ENCODE measurements at places on chromosomes 1 and 21.

DNA sequence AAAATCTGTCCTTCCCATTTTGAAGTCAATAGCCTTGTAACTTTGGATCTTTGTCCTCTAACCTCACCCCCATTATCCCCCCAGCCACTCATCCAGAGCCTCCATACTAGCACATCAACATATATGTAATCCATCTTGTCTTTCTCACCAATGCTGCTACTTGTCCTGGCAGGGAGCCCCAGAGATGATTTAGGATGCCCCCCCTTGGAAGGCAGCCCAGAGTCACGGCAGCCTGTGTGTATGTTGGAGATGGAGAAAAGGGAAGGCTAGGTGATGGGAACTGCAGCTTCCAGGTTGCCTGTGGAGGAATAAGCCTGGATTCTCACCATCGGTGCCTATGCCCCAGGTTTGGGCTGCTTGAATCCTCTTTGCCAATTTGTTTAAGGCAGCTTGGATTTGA, 51.7 kb upstream of the SCMH1 start:
- DNase-seq: no peak

GRCh38 chr1:213891989-213892902, 95.5 kb upstream of the PROX1 start:
- DNase-seq: peak; percentile 88

GRCh38 chr1:22846458-22846857, 126.2 kb downstream of the LACTBL1 start:
- no peak for DNase-seq

DNA sequence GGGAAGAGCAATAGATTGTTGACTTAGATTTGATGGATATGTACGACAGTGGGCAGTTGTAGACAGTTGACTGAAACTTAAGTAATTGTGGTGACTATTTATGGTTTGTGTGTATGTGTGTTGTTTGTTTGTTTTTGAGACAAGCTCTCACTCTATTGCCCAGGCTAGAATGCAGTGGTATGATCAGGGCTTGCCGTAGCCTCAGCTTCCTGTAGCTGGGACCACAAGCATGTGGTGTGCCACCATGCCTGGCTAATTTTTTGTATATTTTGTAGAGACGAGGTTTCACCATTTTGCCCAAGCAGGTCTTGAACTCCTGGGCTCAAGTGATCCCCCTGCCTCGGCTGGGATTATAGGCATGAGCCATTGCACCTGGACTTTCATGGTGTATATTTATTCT, 9.8 kb downstream of the SDHC start:
- no peak for DNase-seq

GRCh38 chr21:29287383-29287782, 11.3 kb upstream of the BACH1 start:
- DNase-seq: no peak

DNA sequence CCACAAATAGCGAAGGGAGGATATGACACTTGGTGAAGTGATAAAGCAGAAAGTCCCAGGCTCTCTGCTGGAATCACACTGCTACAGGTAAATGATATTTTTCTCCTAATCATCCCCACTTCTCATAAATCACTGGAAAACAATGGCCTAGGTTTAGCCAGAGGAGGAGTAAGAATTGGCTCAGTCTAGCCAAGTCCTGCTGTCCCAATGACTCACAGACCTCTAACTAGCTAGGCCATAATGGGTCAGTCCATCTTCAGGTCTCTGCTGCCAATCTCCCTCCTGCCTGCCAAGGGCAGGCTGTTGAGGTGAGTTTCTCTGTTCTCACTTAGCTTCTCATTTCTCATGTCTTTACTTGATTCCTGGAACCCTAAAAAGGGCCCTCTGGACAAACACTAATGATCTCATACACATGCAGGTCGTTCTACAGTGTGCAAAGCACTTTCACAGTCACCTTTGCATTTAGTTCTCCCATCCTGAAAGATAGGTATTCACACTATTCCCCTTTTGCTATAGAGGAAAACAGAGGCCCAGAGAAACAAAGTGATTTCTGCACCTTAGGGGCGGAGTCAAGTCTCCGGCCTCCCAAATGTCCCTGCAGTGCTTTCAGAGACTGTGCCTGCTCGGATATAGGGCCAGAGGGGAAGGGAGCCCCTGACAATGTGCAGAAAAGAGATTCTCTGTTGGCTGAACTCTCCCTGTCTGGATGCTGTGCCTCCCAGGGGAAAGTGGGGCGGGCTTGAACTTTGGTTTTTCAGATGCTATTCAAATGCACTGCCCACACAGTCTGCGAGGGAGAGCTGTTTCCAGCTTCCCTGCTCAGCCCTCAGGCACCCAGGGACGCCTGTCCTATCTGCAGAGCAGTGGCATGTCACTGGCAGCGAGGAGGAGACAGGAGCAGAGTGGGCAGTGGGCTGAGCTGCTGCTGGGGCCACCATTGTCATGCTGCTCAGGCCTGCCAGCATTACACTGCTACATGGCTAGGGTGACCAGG, 3.9 kb upstream of the CDK18 start:
- DNase-seq: no peak
